DND-41 (cell line): ENCODE measurements at places on chromosomes 3 and 15.

GRCh38 chr3:189307963-189308362, 136.2 kb downstream of the TPRG1 start:
- no peak overlapping the region for H3K4me3 ChIP-seq
- DNase-seq = no peak
- no peaks in the 10 kb centered on the region for H3K4me1 ChIP-seq
- H3K36me3 ChIP-seq = no peaks in the 10 kb centered on the region

- H3K36me3 ChIP-seq = no peaks in the 10 kb centered on the region
- H3K27ac ChIP-seq = no peak overlapping the region
- DNase-seq = no peak
- no peaks in the 10 kb centered on the region for H3K4me1 ChIP-seq
- H3K27me3 ChIP-seq = no peaks in the 10 kb centered on the region
Observed at GRCh38 chr3:181868576-181869082, 156.9 kb downstream of the SOX2 start.

GRCh38 chr3:18087988-18088387, 337.2 kb downstream of the SATB1 start:
- peak; percentile 89 for DNase-seq
- no peaks in the 10 kb centered on the region for H3K36me3 ChIP-seq
- peak overlapping the region; percentile 88 for H3K27ac ChIP-seq
- no peaks in the 10 kb centered on the region for H3K27me3 ChIP-seq
- no peak overlapping the region; the same call in 1 of the 2 replicates for H3K4me3 ChIP-seq
- H3K4me1 ChIP-seq = peaks cover 56% of the 10 kb centered on the region

- peaks cover 33% of the 10 kb centered on the region for H3K36me3 ChIP-seq
- no peak overlapping the region for H3K27ac ChIP-seq
- DNase-seq = no peak
Observed at GRCh38 chr3:52046902-52047239, 9.5 kb downstream of the DUSP7 start.

GRCh38 chr3:111715911-111716523, 120.9 kb upstream of the ZBED2 start:
- no peaks in the 10 kb centered on the region for H3K27me3 ChIP-seq
- H3K27ac ChIP-seq = no peak overlapping the region
- no peak overlapping the region for H3K4me3 ChIP-seq
- 0 out of 2 replicates have a peak, but pooled peaks cover 3% of the 10 kb centered on the region for H3K36me3 ChIP-seq
- DNase-seq = peak; percentile 34

- no peak overlapping the region for H3K4me3 ChIP-seq
- H3K4me1 ChIP-seq = peaks cover 42% of the 10 kb centered on the region
- H3K36me3 ChIP-seq = no peaks in the 10 kb centered on the region; the same call in 1 of the 2 replicates
- no peak for DNase-seq
- H3K27me3 ChIP-seq = no peaks in the 10 kb centered on the region
Observed at GRCh38 chr15:44666210-44667038, 3.0 kb upstream of the SPG11 start.

- no peak overlapping the region for H3K27ac ChIP-seq
- no peak overlapping the region for H3K4me3 ChIP-seq
- H3K36me3 ChIP-seq = peaks cover 76% of the 10 kb centered on the region
- no peaks in the 10 kb centered on the region for H3K27me3 ChIP-seq
- no peak for DNase-seq
Observed at GRCh38 chr3:69178082-69178481, 55.7 kb upstream of the LMOD3 start.

GRCh38 chr3:14511623-14512280, 28.4 kb downstream of the GRIP2 start:
- no peak for DNase-seq
- H3K4me3 ChIP-seq = no peak overlapping the region
- H3K27ac ChIP-seq = no peak overlapping the region
- 0 out of 2 replicates have a peak, but pooled peaks cover 4% of the 10 kb centered on the region for H3K4me1 ChIP-seq
- H3K27me3 ChIP-seq = no peaks in the 10 kb centered on the region

- H3K4me3 ChIP-seq = no peak overlapping the region
- no peaks in the 10 kb centered on the region for H3K4me1 ChIP-seq
- DNase-seq = no peak
- no peak overlapping the region for H3K27ac ChIP-seq
Observed at GRCh38 chr15:100869151-100869999, 10.3 kb upstream of the ALDH1A3 start.

GRCh38 chr15:41935566-41936020, 36.8 kb downstream of the EHD4 start:
- H3K4me1 ChIP-seq = peaks cover 20% of the 10 kb centered on the region
- H3K27ac ChIP-seq = no peak overlapping the region; the same call in 1 of the 2 replicates
- H3K27me3 ChIP-seq = no peaks in the 10 kb centered on the region

DNA sequence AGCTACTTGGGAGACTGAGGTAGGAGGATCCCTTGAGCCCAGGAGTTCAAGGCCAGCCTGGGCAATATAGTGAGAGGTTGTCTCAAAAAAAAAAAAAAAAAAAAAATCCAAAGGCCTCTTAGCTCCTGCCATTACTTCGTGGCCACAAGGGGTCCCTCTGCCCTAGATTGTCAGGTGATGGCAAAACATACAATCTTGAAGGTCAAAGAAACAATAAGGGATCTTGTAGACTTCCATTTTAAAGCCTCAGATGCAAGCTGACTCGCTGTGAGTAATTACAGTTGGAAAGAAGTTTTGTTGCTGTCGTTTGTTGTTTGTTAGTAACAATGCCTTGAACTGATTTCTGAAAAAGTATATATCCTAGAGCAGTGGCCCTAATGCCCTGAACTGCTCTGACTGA, 55.9 kb upstream of the PLCL2 start:
- H3K4me3 ChIP-seq = no peak overlapping the region
- H3K36me3 ChIP-seq = no peaks in the 10 kb centered on the region
- no peak for DNase-seq

DNA sequence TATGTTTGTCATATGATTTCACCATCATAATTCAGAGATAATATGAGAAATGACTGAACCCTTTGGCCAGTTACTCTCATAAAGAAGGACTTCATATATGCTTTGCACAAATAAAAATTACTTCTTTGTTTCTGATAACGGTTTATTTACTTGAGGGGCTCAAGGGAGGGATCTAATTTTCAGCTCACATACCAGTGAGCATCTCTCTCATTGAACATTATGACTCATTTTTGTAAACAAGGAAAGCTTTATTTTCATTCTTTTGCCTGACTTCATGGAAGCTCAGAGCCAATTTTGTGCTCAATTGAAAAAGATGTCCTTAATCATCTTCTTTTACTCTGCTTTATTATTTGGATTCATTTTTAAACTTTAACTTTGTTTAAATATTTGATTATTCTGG, 5.8 kb downstream of the NLGN1 start:
- H3K4me1 ChIP-seq = no peaks in the 10 kb centered on the region
- H3K27me3 ChIP-seq = no peaks in the 10 kb centered on the region
- H3K36me3 ChIP-seq = no peaks in the 10 kb centered on the region
- H3K4me3 ChIP-seq = no peak overlapping the region
- no peak overlapping the region for H3K27ac ChIP-seq

GRCh38 chr15:67043939-67044771, 21.2 kb upstream of the SMAD3 start:
- H3K27ac ChIP-seq = no peak overlapping the region
- no peaks in the 10 kb centered on the region for H3K4me1 ChIP-seq
- peaks cover 3% of the 10 kb centered on the region for H3K27me3 ChIP-seq
- H3K4me3 ChIP-seq = no peak overlapping the region
- DNase-seq = no peak

- H3K36me3 ChIP-seq = no peaks in the 10 kb centered on the region
- H3K27me3 ChIP-seq = no peaks in the 10 kb centered on the region
- DNase-seq = no peak
- H3K4me1 ChIP-seq = peaks cover 19% of the 10 kb centered on the region
- H3K4me3 ChIP-seq = no peak overlapping the region
Observed at GRCh38 chr3:72628065-72628464, 220.2 kb downstream of the SHQ1 start.

DNA sequence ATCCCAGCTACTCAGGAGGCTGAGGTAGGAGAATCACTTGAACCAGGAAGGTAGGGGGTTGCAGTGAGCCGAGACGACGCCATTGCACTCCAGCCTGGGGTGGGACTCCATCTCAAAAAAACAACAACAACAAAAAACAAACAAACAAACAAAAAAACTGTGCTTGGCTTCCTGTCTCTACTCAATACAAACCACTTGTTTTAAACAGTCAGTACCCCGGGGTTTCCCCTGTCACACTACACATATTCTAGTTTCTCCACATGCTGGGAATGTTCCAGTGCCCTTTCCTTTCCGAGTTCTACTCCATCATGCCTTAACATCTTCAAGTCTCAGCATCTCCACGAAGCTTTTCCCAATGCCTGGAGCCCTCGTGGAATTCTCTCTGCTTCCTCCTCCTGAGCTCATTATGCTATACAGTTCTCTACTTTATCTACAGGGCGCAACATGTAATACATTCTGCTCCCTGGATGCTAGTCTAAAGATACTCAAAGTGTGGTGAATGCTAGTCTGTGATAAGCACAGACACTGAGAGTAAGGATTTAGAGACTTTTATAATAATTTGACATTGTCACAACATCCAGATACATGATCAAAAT, 7.8 kb downstream of the EMC3 start:
- no peak for DNase-seq
- no peaks in the 10 kb centered on the region for H3K27me3 ChIP-seq
- H3K4me3 ChIP-seq = no peak overlapping the region
- H3K27ac ChIP-seq = no peak overlapping the region
- peaks cover 42% of the 10 kb centered on the region for H3K36me3 ChIP-seq

DNA sequence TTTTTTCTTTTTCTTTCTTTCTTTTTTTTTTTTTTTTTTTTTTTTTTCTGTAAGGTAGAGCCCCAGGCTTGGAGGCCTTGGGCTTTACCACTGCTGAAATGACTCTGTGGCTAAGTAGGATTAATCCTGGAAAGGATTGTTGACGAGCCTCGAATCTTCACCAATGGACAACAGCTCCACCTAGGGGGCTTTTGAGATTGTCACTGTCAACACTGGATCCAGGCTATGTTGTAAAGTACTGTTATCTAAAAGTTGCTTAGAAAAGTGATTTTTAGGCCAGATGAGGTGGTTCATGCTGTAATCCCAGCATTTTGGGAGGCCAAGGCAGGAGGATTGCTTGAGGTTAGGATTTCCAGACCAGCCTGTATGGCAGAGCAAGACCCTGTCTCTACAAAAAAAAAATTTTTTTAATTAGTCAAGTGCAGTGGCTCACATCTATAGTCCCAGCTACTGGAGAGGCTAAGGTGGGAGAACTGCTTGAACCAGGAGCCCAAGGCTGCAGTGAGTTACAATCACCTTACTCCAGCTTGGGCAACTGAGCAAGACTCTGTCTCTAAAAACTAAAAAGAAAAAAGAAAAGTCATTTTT, 41.6 kb downstream of the KLHL18 start:
- no peak overlapping the region for H3K27ac ChIP-seq
- peak; percentile 66 for DNase-seq
- peaks cover 81% of the 10 kb centered on the region for H3K36me3 ChIP-seq

- DNase-seq = no peak
- no peak overlapping the region for H3K27ac ChIP-seq
- no peaks in the 10 kb centered on the region for H3K4me1 ChIP-seq
- peaks cover 9% of the 10 kb centered on the region for H3K27me3 ChIP-seq
- H3K36me3 ChIP-seq = no peaks in the 10 kb centered on the region
Observed at GRCh38 chr15:38424101-38424552, 29.8 kb upstream of the FAM98B start.

DNA sequence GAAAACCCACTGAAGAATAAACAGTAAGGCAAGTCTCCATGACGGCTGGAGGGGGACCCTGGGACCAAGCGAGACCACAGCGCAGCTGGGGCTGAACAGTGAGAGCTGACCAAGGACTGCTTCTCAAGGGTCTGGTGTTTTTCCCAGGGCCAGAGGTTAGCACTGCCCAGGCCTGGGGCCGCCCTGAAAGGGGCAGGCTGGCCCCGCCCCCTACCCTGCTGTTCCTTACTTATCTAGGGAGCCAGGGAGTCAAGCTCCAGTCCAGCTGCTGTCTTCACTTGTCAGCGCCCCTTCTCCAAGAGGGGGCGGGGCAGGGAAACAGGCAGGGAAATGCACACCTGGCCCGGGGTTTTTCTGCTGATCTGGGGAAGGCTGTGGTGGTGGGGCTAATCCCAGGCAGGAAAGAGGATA, 51.6 kb upstream of the HACD2 start:
- no peaks in the 10 kb centered on the region for H3K36me3 ChIP-seq
- H3K27ac ChIP-seq = no peak overlapping the region
- no peaks in the 10 kb centered on the region for H3K4me1 ChIP-seq

- no peaks in the 10 kb centered on the region for H3K36me3 ChIP-seq
- no peak overlapping the region for H3K27ac ChIP-seq
- no peaks in the 10 kb centered on the region for H3K4me1 ChIP-seq
- no peak overlapping the region for H3K4me3 ChIP-seq
Observed at GRCh38 chr15:58276924-58277323, 138.7 kb downstream of the AQP9 start.

DNA sequence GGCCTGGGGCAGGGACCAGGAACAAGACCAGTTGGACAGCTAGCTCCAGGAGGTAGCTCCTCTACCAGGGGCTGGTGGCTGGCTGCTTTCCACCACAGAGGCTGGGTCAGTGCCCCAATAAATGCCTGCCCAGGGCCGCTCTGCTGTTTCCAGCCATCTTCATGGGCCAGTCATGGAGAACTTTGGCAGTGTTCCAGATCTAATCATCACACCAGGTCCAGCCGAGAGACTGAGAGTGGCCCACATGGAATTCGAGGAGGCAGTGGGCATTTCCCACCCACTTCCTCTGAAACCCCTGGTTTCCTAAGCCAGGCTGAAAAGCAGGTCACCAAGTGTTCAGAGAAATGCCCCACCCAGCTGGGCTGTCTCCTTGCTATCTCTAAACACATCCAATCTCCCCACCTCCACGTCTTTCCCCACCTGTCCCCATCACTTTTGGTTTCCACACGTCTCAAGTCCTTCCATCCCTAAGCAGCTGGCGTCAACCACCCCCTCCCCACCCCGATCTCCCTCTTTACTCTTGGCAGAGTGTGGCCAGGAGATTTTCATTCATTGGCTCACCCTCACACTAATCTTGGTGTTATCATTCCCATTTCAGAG, 190.0 kb upstream of the LINGO1 start:
- no peak for DNase-seq
- no peaks in the 10 kb centered on the region for H3K36me3 ChIP-seq
- H3K27ac ChIP-seq = no peak overlapping the region
- peaks cover 2% of the 10 kb centered on the region for H3K27me3 ChIP-seq
- H3K4me1 ChIP-seq = no peaks in the 10 kb centered on the region

DNA sequence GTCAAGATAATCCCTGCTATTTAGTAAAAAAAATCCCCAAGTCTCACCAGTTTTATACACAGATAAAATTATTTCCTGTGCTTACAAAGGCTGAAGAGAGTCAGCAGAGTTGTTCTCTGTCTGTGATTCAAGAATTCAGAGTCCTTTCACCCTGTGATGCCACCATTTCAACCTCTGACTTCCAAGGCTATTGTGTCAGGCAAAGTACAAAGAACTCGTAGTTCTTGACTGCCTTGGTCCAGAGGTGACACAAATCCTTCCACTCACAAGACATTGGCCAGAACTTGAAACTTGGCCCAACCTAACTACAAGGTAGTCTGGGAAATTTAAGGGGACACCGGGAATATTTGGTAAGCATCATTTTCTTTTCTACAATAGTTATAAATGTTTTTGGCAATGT, 34.9 kb upstream of the CMC1 start:
- no peak overlapping the region for H3K4me3 ChIP-seq
- no peaks in the 10 kb centered on the region for H3K27me3 ChIP-seq
- H3K36me3 ChIP-seq = no peaks in the 10 kb centered on the region
- no peak overlapping the region for H3K27ac ChIP-seq
- H3K4me1 ChIP-seq = peaks cover 15% of the 10 kb centered on the region
- DNase-seq = no peak

- H3K4me1 ChIP-seq = no peaks in the 10 kb centered on the region
- no peaks in the 10 kb centered on the region for H3K36me3 ChIP-seq
- DNase-seq = no peak
- H3K27ac ChIP-seq = no peak overlapping the region
Observed at GRCh38 chr3:291646-292436, 95.3 kb downstream of the CHL1 start.
